Mesenchymal stem cell (in vitro differentiated cells and primary cell): ENCODE measurements at places on chromosomes 1 and 21.

DNA sequence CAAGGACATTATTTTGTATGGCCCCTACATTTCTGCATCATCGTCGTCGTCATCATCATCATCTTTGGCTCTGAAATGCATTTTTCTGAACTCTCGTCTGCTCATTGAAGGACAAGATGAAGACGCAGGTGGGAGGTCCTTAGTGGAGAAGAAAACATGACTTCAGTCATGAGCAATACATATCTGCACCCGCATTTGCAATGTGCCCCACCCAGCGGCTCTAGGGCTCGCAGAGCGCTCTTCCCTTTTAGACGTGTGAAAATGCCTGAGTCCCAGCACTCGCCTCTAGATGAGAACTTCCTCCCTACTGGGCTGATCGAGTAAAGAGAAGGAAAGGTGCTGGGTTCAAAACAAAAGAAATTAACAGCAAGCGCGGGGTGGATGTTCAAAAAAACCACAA lies 10.1 kb downstream of the C1orf174 start:
- no peak overlapping the region for H3K4me3 ChIP-seq
- H3K4me1 ChIP-seq: peaks cover 7% of the 10 kb centered on the region
- no peak overlapping the region for H3K27ac ChIP-seq
- no peak for DNase-seq
- peaks cover 56% of the 10 kb centered on the region for H3K36me3 ChIP-seq
- no peaks in the 10 kb centered on the region for H3K27me3 ChIP-seq

DNA sequence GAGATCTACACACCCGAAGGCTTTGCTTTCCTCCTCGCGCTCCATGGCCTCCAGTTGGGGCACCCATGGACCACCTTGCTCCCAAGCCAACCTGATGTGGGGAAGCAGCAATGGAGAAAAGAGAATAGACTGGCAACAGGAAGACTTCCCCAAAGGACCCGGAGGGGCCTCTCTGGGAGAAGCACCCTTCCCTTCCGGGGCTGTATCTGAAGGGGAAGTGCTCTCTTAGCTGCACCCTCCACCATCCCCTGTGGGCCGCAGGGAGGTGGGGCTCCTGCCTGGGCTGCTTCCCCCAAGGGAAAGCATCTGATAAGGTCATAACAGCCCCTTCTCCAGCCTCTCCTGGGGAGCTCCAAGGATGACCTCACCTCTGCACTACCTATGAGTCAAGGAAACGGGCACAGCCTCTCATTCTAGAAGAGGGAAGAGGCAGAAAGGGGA lies 100.2 kb downstream of the RIPK4 start:
- no peak overlapping the region for H3K27ac ChIP-seq
- no peaks in the 10 kb centered on the region for H3K27me3 ChIP-seq
- H3K4me3 ChIP-seq: no peak overlapping the region
- DNase-seq: no peak

- H3K36me3 ChIP-seq: no peaks in the 10 kb centered on the region
- no peak overlapping the region for H3K4me3 ChIP-seq
- no peak overlapping the region for H3K27ac ChIP-seq
- H3K4me1 ChIP-seq: no peaks in the 10 kb centered on the region
Observed at GRCh38 chr1:195964516-195964915, 643.7 kb downstream of the KCNT2 start.

DNA sequence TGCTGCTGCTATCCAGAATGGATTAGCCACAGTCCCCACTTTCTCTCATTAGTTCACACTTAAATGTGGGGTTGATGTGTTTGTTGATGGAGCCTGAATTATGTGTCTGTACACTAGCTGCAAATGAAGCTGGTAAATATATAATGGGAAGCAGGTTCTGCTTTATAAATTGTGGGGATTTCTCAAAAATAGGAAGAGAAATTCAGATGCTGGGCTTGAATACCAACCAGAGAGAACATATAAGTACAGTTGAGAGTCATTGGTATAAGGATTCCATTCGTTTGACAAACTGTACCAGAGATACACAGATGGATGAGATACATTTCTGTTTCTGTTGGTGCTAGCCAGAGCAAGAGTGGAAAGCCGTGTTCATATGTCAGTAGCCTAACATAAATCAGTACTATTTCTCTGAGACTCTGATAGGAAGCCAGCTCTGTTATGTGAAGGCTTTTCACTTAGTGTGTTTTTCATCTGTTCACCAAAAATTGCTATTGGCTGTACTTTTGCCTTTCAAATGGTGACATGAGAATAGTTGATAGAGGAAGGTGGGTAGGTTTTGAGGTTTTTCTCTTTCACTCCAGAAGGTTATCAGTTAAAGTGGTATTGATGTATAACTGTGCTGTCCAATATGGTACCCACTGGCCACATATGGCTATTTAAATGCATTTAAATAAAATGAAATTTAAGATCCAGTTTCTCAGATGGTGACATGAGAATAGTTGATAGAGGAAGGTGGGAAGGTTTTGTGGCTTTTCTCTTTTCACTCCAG lies 15.6 kb downstream of the SMG7 start:
- no peak for DNase-seq
- H3K36me3 ChIP-seq: no peaks in the 10 kb centered on the region
- H3K27me3 ChIP-seq: no peaks in the 10 kb centered on the region
- H3K27ac ChIP-seq: no peak overlapping the region

- H3K27ac ChIP-seq: no peak overlapping the region
- peaks cover 3% of the 10 kb centered on the region for H3K4me1 ChIP-seq
- H3K27me3 ChIP-seq: peaks cover 7% of the 10 kb centered on the region
- no peak overlapping the region for H3K4me3 ChIP-seq
- no peaks in the 10 kb centered on the region for H3K36me3 ChIP-seq
Observed at GRCh38 chr21:39523399-39523798, 71.6 kb downstream of the SH3BGR start.

DNA sequence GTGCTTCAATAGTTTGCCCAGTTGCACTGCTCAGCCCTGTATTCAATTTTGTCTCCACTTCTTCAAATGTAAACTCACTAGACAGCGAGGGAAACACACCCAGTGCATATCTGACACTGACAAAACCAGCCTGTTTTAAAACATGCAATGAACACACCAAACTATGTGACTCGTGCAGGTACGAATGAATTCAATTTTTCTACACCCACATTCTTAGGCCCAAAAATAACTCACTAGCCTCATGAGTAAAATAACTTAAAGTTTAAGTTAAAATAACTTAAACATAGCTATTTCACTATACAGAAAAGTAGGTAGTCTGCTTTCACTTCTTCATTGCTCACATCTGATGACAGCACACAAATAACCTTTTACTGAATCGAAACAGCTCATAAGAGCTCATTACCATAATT lies 21.1 kb downstream of the TTC13 start:
- no peak for DNase-seq
- H3K36me3 ChIP-seq: peaks cover 2% of the 10 kb centered on the region
- H3K4me1 ChIP-seq: no peaks in the 10 kb centered on the region
- H3K27ac ChIP-seq: no peak overlapping the region
- no peaks in the 10 kb centered on the region for H3K27me3 ChIP-seq

DNA sequence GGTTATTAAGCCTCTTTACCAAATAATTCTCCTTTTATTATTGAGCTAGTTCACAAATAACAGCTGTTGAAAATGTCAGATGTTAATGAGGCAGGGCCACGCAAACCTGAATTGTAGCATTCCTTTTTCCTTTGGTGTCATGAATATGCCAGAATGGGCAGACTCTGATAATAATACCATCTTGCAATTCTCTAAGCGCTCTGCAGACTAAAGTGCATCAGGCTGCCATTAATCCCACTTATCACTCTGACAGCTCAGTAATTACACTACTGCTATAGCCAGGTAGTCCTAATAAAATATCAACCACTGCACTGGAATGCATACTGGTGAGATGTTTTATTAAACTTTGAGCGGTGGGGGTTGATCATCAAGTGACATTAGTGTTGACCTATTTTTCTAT lies 177.7 kb downstream of the DPYD start:
- H3K4me3 ChIP-seq: no peak overlapping the region
- H3K27me3 ChIP-seq: no peaks in the 10 kb centered on the region
- peaks cover 3% of the 10 kb centered on the region for H3K36me3 ChIP-seq

DNA sequence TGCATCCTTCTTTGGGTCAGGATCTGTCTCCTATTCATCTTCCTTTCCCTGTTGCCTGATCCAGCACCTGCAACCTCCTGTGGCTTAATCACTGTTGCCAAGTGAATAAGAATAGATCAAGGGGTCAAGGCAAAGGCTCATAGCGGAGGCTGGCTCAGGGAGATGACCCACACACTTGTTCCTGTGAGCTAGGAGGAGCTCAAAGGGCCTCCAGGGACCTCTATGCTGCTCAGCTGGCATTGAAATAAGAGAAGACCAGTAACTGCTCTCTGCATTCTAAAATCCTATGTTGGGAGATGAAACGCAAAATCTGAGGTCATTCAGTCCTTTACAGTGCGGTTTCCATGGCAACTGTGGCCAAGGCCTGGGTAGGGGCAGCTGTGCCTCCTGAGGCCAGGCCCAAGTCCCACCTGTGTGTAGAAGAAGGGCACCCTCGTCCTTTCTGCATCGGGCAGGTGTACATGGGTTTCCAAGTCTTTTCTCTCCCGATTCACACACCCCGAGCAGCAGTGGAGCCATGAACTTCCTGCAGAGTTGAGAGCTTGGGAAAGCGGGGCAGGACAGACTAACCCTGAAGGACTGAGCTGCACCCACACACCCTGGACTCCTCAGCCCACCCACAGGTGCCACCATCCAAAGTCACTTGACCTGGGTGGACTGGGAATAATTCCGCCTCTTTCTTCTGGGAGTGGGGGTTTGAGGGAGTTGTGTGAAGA lies 27.8 kb upstream of the STUM start:
- no peaks in the 10 kb centered on the region for H3K4me1 ChIP-seq
- H3K27ac ChIP-seq: no peak overlapping the region
- peaks cover 42% of the 10 kb centered on the region for H3K27me3 ChIP-seq
- no peak for DNase-seq

DNA sequence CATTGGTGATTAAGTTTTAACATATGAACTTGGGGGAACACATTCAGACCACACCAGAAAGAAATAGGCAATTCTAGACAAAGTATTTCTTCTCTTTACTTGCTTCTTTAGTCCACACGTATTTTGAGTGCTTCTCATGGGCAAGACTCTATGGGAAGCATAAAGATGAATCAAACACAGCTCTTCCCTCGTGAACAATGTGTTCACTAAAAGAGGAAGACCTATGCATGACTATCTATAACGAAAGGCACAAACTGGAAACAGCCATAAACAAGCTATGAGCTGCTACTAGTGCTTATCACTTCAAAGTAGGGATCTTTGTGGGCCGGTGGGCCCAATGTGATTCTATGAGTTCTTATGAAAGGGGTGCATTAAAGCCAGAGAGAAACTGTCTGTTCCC lies 53.0 kb upstream of the PRDX6 start:
- DNase-seq: no peak

DNA sequence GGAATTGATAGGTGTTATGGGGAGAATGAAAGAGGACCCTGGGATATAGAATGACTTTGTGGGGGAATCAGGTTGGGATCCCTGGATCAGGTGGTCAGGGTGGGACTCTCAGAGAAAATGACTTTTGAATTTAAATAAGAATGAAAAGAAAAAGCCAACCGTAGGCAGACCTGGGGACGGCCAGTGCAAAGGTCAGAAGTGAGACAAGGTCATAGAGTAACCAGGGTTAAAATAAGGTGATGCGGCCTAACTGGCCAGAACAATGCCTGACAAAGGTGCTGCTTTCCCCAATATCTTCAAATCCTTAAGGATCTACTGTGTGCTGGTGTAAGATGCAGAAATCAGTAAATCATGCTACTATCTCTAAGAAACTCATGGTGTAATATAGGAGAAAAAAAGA lies 238.4 kb upstream of the JUN start:
- H3K36me3 ChIP-seq: no peaks in the 10 kb centered on the region
- H3K27me3 ChIP-seq: no peaks in the 10 kb centered on the region
- no peak overlapping the region for H3K4me3 ChIP-seq

GRCh38 chr21:44458971-44459711 lies 3.8 kb downstream of the LRRC3 start:
- peaks cover 9% of the 10 kb centered on the region for H3K4me1 ChIP-seq
- no peak for DNase-seq
- H3K4me3 ChIP-seq: no peak overlapping the region
- H3K27me3 ChIP-seq: peaks cover 9% of the 10 kb centered on the region
- no peaks in the 10 kb centered on the region for H3K36me3 ChIP-seq
- H3K27ac ChIP-seq: no peak overlapping the region

GRCh38 chr1:18037651-18038050 lies 69.9 kb upstream of the IGSF21 start:
- H3K27ac ChIP-seq: no peak overlapping the region
- no peaks in the 10 kb centered on the region for H3K4me1 ChIP-seq
- no peak for DNase-seq
- no peak overlapping the region for H3K4me3 ChIP-seq
- H3K27me3 ChIP-seq: no peaks in the 10 kb centered on the region
- H3K36me3 ChIP-seq: no peaks in the 10 kb centered on the region
